Brain (organoid and tissue), 16 donors: ENCODE measurements at places on chromosomes 1 and 21.

DNA sequence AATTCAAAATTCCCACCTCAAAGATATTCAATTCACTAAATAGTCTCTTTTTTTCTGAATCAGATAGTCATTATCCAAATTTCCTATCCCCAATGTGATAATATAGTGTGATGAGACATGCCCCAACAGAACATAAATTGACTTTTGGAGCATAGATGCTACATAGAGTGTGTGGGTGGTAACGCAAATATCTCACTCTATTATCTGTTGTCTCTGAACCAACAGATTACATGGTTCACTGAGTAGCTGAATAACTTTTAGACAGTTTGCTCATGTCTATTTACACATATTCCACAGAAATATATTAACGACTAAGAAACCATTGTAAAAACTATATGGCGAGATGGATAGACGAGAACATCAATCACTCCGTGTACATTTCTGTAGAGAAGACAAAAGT lies 209.9 kb downstream of the BARHL2 start:
- no peak for DNase-seq

GRCh38 chr21:40752125-40752524 lies 94.8 kb downstream of the DSCAM start:
- DNase-seq, result no peak

DNA sequence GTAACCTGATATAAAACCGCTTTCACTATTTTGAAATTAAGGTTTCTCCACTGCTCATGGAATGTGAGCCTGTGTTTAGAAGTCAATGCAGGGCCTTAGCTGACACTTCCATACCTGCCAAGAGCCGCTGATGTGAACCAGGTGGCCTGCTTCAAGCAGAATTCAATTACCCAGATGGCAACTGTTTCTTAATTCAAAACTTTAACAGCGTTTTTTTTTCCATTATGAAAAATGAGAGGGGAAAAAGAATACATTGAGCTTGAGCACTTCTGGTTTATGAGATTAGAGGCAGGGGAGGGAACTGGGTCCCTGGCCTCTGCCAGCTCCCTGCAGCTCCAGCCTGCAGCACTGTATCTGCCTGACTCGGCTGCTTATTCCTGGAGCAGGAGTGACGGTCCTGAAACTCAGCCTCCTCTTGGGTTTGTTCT lies 7.7 kb upstream of the ATP1A1 start:
- DNase-seq, result peak; percentile 60

GRCh38 chr1:116544588-116545358 lies 26.1 kb downstream of the CD58 start:
- DNase-seq, result no peak

- DNase-seq, result no peak
Measured at GRCh38 chr1:180631194-180631765, 542 bp upstream of the XPR1 start.

GRCh38 chr1:173152598-173152997 lies 54.5 kb downstream of the TNFSF4 start:
- DNase-seq, result no peak

DNA sequence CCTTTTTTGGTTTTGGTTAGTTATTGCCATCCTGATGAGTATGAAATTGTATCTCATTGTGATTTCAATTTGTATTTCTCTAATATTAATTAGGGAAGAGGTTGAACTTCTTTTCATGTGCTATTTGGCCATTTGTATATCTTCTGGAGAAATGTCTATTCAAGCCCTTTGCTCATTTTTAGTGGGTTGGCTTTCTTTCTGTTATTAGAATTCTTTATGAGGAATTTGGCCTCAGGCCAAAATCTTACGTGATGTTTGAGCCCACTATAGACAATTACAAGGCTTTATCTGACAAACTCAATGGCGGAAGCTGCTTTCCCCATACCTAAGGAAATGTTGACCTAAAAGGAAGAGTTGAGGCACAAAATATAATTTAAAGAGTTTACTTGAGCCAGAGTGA lies 32.9 kb downstream of the IVNS1ABP start:
- no peak for DNase-seq

DNA sequence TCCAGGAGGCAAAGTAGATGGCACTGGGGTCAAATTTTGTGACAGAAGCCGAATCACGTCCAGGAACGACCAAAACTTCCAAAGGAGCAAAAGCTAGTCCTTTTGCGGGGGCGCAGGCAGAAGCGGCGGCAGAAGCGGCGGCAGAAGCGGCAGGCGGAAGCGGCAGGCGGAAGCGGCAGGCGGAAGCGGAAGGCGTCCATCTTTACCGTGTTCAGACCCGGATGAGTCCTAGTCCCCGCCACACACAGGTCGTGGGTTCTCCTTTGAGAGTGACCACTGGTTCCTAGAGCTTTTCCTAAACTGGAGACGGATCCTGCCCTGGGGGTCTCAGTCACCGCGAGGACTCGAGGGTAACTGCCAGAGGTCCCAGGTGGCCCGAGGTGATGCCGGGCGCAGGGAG lies 53.6 kb downstream of the POFUT2 start:
- no peak for DNase-seq

DNA sequence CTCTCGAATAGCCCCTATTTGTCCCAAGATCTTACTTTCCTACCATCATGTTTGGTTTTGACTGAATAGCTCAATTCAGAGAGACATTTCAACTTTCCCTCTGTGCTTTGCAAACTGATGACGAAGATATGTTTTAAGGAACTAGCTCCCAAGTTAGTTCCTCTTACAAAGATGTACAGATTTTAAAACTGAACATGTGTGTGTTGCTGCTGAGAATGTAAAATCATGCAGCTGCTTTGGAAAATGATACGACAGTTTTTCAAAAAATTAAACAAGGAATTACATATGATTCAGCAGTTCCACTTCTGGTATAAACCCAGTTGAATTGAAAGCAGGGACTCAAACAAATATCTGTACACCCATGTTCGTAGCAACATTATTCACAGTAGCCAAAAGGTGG lies 33.6 kb downstream of the KIF26B start:
- DNase-seq, result no peak

DNA sequence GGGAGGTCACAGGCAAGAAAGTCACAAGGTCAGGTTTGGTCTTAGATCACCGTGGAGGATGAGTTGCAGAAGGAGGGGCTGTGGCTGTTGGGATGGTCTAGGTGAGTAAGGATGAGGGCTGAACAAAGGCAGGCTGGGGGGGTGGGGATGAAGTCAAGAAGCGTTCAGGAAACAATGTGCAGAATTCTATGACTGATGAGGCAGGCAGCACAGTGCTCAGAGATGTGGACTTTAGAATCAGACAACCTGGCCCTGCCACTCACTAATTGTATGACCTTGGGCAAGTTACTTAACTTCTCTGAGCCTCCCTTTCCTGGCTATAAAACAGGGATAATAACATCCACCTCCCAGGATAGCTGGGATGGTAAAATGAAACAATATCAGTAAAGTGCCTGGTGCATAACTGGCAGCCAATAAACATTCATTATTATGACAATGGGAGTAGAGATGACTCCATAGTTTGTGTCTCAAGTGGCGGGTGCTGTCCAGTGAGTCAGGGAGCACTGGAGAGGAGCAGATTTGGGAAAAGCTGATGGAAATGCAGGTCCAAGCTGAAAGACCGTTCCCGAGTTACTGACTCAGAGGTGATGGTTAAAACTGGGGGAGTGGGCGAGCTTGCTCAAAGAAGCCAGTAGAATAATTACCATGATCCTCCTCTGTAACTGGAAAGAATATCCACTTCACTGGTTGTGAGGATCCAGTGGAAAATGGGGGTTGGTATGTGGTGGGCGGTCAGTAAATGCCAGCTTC lies 2.1 kb downstream of the TIE1 start:
- DNase-seq, result no peak
